ENCODE measurements at places on chromosomes 12 and 14.

GRCh38 chr12:22406627-22407026 lies 72.1 kb upstream of the ST8SIA1 start:
- no peak for DNase-seq

GRCh38 chr12:110244372-110244771 lies 36.7 kb upstream of the ATP2A2 start:
- no peak for DNase-seq

GRCh38 chr14:51176839-51177238 lies 63.2 kb upstream of the TMX1 start:
- no peak for DNase-seq

DNA sequence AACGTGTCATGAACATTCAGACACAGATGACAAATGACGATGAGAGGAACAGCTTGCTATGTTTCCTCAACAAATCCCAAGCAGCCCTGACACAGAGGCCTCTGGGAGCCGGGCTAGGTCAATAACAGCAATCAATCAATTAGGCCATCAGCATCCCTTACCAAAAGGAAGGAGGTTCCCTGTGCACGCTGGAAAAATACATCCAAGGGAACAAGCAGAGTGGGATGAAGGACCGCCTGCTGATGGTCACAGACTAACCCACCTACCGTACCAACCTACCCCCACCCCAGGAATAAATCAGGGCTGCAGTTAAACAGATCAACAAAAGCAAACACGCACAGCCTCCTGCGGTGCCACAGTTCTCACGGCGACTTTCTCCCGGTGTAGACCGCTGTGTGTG lies 265.1 kb upstream of the SFSWAP start:
- DNase-seq: no peak

DNA sequence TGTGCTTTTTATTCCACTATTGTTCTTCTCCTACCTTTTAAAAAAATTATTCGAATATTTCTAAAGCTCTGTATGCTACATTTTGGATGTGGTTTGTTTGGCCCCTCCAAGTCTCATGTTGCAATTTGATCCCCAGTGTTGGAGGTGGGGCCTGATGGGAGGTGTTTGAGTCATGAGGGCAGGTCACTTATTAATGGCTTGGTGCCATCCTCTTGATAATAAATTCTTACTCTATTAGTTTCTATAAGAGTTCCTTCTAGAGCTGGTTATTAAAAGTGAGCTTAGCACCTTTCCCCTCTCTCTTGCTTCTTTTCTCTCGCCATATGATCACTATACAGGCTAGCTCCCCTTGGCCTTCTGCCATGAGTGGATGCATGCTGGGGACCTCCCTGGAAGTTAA lies 445.6 kb upstream of the PDE3A start:
- DNase-seq: no peak

DNA sequence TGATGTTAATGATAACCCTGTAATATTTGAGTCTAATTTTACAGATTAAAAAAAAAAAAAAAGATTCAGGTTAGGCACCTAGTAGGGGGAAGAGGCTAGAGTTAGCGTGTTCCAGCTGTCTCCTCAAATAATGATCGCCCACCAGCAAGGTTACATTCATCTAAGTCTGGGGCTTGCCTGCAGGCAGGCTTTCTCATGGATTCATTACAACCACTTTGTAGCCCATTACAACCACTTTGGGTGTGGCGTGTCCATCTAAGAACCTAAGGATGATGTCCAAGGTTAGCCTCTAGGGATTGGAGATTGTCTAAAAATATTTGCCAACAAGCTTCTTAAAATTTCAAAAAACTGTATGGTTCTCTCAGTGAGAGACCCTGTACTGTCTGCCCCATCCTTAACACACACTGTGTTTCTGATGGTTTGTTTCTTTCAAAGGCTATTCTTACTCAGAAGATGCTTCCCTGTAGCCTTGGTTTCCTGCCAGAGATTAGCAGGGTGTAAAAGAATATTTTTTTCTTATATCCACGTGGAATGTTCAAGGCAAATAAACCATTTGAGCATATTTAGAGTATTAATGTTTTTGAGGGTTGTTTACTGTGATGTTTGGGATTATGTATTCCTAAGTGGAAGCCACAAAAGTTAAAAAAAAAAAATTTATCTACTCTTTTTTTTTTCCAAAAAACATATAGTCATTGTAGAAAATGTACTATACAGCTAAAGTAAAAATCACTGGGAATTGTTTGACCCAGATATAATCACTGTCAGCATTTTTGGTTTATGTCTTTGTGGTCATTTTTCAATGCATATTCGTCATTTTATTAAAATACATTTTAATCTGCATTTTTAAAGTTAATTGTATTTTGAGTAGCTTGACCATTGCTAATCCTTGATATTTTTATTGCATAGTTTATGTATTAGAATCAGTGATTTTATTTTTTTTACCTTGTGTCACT lies 1.7 kb downstream of the DYNC1H1 start:
- no peak for DNase-seq

DNA sequence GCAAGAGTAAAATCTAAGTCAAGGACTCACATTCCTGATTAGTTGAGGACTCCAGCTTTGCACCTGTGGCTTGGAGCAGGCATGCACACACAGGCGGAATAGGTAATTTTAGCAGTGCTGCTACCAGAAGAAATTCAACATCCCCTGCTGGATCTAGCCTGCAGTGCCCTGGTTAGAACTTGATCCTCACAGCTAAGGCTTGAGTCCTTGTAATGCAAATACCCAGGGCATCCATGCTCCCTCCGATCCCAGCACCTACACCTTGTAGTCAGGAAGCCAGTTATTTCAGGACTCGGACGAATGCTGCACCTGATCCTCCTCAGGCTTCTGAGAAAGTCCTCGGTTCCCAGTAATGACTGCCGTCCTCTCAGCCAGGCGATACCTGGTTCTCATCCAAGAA lies 309.0 kb upstream of the AMIGO2 start:
- no peak for DNase-seq

DNA sequence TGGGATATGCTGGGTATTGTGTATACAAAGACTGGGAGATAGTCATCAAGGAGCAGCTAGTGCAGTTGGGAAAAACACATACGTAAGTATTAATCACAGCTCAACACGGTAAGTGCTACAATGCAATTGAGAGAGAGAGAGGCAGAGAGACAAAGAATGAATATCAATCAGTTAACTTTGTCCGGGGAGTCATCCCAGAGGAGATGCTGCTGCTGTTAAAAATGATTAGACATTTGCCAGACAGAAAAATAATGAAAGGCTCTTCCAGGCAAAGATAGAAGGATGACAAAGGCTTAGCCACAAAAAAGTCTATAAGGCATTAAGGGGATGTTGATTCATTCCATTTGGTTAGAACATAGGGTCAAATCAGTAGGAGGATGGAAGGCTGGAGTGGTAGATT lies 45.1 kb downstream of the AKAP6 start:
- DNase-seq: no peak

DNA sequence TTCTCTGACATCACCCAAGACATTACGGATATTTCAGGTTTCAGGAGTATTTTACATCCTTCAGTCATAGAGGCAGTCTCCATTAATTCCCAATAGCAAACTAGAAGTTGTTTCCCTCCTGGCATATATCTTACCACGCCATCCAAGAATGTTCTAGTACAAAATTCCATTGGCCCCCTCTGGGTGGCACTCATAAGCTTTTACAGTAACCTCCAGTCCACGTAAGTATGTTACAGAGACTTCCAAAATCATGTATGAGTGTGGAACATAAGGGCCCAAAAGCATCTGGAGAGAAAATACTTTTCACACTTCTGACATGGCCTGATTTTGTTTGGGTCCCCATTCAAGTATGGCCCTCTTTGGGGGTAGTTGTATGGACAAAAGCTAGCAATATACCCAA lies 58.1 kb upstream of the DHRS4 start:
- no peak for DNase-seq

GRCh38 chr14:104867371-104868059 lies 2.4 kb downstream of the CEP170B start:
- DNase-seq: no peak

GRCh38 chr14:101873991-101874390 lies 90.4 kb upstream of the DYNC1H1 start:
- DNase-seq: no peak

DNA sequence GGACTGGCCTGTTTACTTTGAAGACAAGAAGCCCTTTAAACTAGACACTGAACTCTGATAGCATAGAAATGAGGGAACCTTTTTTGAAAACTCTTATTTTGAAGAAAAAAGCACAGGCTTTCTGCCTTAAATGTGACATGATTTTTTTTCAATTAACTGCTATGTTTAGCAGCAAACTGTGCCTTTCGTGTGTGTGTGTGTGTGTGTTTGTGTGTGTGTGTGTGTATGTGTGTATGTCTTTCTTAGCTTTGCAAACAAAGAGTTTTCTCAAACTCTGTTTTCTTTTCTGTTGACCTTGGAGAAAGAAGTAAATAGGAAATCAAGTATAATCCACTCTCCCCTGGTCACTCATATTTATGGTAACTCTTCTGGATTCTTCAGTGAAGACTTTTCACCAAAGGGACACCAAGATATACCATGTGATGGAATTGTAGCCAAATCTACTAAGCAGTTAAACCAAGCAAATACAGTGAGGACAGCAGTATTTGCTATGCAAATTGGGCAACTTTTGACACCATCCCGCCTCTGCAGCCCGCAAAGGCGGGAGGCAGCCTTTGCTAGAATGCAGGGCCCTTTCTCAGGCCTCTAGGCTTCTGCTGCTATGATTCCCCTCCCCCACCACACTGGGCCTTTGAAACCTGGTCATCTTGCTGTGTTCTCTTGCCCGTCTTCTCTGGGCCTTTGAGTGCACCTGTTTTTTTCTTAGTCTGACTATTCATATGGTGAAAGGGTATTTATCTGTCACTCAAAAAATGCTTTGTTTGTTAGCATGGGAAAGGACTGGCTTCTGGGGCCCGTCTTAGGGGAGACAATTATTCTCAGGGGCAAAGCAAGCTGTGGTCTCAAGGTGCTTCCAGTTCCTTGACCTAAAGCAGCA lies 107.9 kb downstream of the MYRFL start:
- no peak for DNase-seq
